ENCODE measurements at places on chromosomes 12 and 14.
A peak's percentile ranks its signal among the peaks of the same experiment; 100 is the strongest.

- peaks cover 97% of the 10 kb centered on the region for H3K4me1 ChIP-seq
- H3K27me3 ChIP-seq = no peaks in the 10 kb centered on the region
- peak; percentile 72 for DNase-seq
- H3K27ac ChIP-seq = peak overlapping the region; percentile 85
Measured at GRCh38 chr14:35339761-35340406, 47.7 kb downstream of the PSMA6 start.

DNA sequence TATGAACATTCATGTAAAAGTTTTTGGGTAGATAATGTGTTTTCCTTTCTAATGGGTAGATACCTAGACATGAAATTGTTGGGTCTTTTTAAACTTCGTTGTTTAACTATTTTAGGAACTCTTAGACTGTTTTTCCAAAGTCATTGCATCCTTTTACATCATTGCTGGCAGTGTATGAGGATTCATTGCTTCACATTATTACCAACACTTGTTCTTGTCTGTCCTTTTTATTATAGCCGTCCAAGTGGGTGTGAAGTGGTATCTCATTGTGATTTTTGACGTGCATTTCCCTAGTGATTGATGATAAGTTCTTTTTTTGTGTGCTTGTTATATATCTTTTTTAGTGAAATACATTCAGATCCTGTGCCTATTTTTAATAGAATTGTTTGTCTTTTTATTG is 39.4 kb downstream of the USP15 start:
- no peaks in the 10 kb centered on the region for H3K36me3 ChIP-seq
- no peak for DNase-seq
- no peaks in the 10 kb centered on the region for H3K4me1 ChIP-seq
- H3K4me3 ChIP-seq = no peak overlapping the region
- no peak overlapping the region for H3K27ac ChIP-seq

DNA sequence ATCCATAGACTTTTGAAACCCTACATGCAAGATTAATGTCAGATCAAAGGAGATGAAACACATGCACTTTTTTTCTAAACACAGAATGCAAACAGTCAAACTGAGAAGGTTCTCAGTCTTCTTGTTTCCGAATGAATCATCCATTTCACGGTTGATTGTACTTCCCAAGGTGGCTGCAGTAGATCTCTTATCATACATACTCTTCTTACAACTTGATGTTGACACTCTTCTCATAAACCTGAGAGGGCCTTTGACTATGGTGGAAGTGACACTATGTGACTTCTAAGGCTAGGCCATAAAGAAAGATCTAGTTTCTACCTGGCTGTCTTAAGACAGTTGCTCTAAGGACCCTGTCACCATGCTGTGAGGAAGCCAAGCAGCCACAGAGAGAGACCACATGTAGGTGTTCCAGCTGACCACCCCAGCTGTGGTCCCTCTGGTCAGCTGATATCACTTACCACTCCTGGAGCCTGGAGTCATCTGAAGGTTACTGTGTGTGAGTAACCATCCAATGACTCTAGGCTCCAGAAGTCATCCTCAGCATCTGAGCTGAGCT is 67.2 kb upstream of the HMGA2 start:
- no peaks in the 10 kb centered on the region for H3K4me1 ChIP-seq
- no peak overlapping the region for H3K27ac ChIP-seq
- DNase-seq = no peak
- no peaks in the 10 kb centered on the region for H3K27me3 ChIP-seq
- no peaks in the 10 kb centered on the region for H3K36me3 ChIP-seq

DNA sequence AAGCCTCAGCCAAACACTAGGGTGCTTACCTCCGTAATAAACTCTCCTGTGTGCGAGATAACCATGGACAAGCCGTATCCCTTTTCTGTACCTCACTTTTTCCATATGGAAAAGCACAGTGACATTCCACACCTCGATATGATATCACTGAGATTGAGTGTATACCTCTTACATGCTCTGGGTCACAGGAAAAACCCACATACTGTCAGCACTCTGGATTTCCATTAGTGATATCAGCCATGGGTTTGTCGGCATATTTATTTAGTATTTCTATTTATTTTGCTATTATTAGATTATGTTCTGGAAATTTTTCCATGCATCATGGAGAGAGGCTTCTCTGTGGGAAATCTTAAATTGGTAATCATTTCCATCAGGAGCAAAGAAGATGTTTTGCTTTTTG is 28.0 kb upstream of the DAAM1 start:
- H3K4me3 ChIP-seq = no peak overlapping the region
- no peak for DNase-seq
- no peak overlapping the region for H3K27ac ChIP-seq
- no peaks in the 10 kb centered on the region for H3K27me3 ChIP-seq

GRCh38 chr12:102652645-102653313 is 172.4 kb upstream of the IGF1 start:
- H3K4me3 ChIP-seq = no peak overlapping the region
- no peaks in the 10 kb centered on the region for H3K36me3 ChIP-seq

DNA sequence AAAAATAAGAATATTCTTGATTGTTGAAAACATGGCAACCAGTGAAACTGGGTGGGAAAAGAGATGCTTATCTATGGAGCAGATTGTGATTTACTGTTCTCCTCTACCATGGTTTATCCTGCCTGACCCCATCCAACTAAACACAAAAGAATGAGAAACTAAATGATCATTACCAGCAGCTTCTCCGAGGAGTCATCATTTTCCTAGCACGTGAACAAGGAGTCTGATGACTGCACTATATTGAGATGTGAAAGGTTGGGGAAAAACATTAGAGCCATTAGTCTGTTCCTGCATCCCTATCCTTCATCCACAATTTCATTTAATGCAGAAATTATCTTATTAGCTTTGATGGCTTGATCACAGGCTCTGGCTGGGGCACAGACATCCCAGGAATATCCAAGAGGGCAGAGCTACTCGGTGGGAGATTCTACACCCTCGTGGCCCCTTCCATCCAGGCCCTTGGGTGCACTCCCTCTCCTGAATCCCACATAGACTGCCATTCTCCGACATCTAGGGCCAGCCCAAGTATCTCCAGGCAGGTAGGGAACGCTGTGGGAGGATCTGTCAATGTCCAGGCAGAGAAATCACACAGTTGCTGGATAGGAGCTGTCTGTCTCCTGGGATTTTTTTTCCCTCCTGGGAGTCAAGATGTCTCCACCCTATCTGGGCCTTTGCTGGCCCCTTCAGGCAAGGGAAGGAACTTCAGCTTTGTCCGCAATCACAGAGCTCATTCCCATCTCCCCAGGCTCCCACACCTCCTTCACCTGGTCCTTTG is 43.3 kb upstream of the DHRS4 start:
- no peak overlapping the region for H3K27ac ChIP-seq
- no peaks in the 10 kb centered on the region for H3K4me1 ChIP-seq
- no peak overlapping the region for H3K4me3 ChIP-seq
- no peaks in the 10 kb centered on the region for H3K27me3 ChIP-seq
- DNase-seq = no peak

DNA sequence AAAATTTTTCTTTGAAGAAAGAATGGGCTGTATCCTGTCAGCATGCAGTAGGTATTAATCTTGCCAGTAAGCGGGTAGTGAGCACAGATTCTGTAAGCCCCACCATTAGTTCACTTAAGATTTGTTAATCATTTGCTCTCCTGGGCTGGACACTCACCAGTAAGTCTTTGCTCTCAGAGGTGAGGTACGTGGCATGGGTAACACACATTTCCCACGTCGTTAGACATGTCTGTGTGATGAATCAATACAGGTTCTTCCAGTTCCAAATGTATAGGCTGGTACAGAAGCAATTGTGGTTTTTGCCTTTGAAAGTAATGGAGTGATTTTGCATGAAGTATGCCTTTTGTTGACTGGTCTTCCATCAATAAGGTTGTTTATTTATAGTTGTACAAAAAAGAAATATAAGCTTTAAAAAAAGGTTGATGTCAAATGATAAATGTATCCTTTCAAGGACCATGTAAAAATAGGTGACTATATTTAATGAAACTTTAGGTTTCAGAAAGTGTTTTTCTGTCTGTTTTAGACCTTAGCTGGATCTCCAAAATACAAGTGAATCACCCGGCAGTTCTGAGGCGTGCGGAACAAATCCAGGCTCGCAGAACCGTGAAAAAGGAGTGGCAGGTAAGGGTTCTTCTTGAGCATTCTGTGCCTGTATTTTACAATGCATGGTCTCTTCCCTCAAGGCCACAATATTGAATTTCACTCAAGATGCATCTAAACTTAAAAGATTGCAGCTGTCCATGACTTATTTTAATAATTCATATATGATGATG is 45.5 kb downstream of the DERA start:
- no peak overlapping the region for H3K4me3 ChIP-seq
- no peak for DNase-seq
- no peaks in the 10 kb centered on the region for H3K4me1 ChIP-seq
- no peaks in the 10 kb centered on the region for H3K27me3 ChIP-seq
- no peak overlapping the region for H3K27ac ChIP-seq

DNA sequence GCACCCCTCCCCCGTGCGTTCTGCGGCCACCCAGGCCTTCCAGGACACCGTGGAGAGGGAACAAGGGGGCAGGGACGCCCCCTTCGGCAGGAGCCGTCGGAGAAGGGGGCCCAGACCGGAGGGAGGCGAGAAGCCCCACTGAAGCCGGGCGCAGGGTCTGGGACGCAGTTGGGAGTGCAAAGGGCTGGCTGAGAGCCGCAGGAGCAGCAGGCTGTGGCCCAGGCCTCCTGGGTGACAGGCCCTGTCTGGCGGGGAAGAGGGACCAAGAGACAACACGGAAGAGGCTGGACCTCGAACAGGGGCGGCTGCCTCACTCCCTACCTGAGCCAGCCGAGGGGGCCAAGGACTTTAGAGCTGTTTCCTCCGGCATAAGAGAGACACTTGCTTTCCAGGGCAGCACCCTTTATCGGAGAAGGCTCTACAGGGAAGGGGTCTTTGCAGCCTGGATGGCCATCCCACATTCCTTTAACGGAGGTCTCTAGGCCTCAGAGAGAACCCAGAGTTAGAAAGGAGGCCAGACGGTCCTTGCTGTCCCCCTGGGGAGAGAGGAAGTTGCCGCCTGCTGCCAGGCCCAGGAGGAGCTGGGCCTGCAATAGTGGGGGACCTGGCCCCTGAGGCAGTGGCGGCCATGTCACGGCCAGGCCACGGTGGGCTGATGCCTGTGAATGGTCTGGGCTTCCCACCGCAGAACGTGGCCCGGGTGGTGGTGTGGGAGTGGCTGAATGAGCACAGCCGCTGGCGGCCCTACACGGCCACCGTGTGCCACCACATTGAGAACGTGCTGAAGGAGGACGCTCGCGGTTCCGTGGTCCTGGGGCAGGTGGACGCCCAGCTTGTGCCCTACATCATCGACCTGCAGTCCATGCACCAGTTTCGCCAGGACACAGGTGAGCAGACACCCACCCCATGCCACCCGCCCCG is 1.3 kb downstream of the DTX1 start:
- peaks cover 4% of the 10 kb centered on the region for H3K4me1 ChIP-seq
- peaks cover 75% of the 10 kb centered on the region for H3K27me3 ChIP-seq
- no peaks in the 10 kb centered on the region for H3K36me3 ChIP-seq
- peak overlapping the region; percentile 31 for H3K4me3 ChIP-seq
- H3K27ac ChIP-seq = no peak overlapping the region
